Right lobe of liver (tissue), 6 donors: ENCODE measurements at places on chromosomes 16 and 17. TPM values are rescaled to one million over a fixed set of nuclear protein-coding genes. Genes with fewer than 3 reads are reported as not detected.

Gene NSF
- total RNA-seq = 22.7 TPM

GRCh38 chr17:64692187-64692586, 30.1 kb upstream of the SMURF2 start:
- DNase-seq = no peak

Gene RAD51C
- 7.6 TPM for total RNA-seq

- no peak for DNase-seq
These were observed 44.6 kb downstream of the RMI2 start for GRCh38 chr16:11389631-11390565.

- DNase-seq = peak; percentile 79
These were observed 7.3 kb downstream of the SLC22A31 start for GRCh38 chr16:89192956-89193575.

DNA sequence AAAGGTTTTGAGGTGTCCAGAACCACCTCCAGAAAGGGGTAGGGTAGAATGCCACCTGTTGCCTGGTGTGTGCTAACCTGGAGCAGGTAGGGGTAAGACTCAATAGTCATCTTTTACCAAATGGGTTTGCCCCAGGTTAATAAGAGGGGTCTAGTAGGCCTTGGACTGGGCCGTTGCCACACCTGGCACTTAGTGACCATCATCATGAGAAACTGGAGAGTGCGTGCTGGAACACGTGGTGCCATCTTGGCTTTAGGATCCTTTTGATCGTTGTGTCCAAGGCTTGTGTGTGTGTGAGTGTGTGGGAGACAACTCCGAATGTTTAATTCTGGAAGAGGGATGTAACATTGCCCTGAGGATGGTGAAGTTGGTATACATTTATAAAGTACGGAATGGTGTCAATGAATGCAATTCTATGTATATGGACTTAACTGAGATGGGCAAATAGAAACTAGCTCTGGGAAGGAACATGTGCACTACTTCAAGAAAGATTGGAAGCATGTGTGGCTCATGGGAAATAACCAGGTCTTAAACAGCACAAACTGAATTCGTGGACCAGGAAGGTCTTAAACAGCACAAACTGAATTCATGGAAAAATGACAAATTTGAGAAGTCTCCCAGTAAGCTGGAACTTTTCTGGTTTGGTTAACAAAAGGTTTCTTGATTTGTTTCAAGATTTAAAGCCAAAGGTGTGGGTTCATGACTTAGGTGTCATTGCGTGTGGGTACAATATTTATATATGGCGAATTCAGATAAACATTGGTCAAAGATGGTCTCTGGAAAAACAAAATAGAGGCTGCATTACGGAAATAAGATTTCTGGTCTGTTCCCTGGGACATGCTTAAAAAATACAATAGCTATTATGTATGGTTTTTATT, 7.2 kb downstream of the FUS start:
- no peak for DNase-seq

Gene ATP2A1
- total RNA-seq = 0.67 TPM

Gene ZNF205
- total RNA-seq = 4.4 TPM

Gene EMC8
- total RNA-seq = 10.4 TPM

Gene ITGAE
- 5.7 TPM for total RNA-seq

- DNase-seq = no peak
These were observed 37.8 kb downstream of the RBBP6 start for GRCh38 chr16:24577167-24577566.

GRCh38 chr16:67269766-67270165, 9.6 kb upstream of the PLEKHG4 start:
- no peak for DNase-seq

- no peak for DNase-seq
These were observed 146.6 kb downstream of the USP22 start for GRCh38 chr17:20896153-20896649.

Gene C17orf100
- total RNA-seq = 1.8 TPM

Gene DPEP3
- total RNA-seq = not detected

GRCh38 chr16:63925221-63925620, 1196.6 kb downstream of the CDH11 start:
- DNase-seq = no peak

- no peak for DNase-seq
These were observed 12.4 kb downstream of the TEX14 start for GRCh38 chr17:58679263-58680037.

Gene SLFN14
- total RNA-seq = not detected

DNA sequence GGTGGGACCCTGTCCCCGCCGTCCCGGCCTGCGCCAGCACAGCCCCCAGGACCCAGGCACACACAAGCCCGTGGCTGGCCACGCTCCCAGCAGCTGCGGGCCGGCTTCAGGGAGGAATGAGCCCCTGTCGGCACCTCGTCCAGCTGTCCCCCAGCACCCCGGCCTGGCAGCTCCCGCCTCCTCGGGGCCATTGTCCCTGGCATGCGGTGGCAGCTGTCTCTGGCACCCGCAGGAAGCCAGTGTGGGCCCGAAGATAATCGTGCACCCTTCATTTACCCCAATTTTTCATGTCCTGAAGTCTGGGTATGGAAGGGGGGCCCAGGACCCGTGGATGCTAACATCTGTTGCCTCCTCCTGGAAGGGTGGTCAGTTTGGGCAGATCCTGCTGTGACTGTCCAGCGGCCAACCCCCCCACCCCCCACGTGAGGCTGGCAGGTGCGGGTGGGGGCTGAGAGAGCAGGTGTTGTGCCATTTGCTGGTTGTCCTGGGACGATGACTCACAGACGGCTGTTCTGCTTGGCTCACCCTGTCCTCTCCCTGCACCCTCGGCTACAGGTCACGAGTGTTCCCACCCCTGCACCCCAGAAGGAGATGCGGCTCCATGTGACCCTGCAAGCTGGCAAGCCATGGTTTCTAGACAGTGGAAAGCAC, 4.0 kb upstream of the LMF1 start:
- peak; percentile 23 for DNase-seq

Gene MMP15
- total RNA-seq = 67.5 TPM

DNA sequence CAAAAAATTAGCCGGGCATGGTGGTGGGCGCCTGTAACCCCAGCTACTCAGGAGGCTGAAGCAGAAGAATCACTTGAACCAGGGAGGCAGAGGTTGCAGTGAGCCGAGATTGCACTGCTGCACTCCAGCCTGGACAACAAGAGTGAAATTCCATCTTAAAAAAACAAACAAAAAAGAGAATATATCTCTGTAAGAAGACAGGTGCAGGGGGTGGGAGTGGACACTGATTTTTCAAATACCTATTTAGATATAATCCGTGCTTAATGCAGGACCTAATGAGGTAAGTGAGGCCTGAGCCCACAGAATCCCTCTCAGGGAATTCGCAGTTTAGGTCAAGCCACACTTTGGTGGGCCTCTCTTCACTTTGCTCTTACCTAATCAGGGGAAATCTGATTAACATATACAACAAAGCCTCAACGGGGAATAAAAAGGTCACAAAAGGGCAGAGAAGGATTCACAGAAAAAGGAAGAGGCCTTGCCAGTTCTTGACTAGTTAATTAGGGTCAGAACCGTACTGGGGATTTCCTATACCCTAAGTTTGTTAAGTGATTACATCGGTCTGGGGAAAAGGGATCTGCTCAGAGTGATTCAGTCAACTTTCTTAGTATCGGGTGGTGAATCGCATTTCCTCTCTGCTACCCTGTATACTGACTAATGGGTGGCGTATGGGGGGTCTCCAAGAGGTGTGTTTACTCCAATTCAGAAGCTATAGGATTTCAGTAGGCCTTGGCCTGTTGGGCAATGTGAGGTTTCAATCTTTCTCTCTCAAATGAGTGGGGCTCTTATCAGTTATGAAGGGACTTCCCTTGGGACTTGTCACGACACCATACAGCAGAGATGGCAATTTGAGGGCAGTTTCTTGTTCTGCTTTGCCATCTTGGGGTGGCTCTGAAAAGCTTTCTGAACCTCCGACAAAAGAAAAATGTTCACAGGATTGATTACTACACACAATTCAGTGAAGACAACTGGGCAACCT, 1.9 kb upstream of the NFAT5 start:
- DNase-seq = no peak

DNA sequence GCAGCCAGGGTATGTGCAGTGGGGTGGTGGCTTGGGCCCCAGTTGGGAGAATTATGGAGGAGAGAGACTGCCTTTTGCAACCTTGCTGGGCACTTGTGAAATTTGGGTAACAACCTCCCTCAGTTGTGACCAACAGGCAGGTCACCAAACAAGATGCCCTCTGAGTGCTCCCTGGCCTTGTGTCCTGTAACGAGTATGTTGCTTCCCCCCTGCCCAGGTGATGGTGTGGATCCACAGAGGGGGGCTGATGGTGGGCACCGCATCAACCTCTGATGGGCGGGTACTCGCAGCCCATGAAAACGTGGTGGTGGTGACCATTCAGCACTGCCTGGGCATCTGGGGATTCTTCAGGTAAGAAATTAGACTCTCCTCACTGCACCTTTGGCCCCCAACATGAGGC, 74.3 kb downstream of the SLC6A2 start:
- no peak for DNase-seq

Gene FUS
- total RNA-seq = 67.2 TPM

DNA sequence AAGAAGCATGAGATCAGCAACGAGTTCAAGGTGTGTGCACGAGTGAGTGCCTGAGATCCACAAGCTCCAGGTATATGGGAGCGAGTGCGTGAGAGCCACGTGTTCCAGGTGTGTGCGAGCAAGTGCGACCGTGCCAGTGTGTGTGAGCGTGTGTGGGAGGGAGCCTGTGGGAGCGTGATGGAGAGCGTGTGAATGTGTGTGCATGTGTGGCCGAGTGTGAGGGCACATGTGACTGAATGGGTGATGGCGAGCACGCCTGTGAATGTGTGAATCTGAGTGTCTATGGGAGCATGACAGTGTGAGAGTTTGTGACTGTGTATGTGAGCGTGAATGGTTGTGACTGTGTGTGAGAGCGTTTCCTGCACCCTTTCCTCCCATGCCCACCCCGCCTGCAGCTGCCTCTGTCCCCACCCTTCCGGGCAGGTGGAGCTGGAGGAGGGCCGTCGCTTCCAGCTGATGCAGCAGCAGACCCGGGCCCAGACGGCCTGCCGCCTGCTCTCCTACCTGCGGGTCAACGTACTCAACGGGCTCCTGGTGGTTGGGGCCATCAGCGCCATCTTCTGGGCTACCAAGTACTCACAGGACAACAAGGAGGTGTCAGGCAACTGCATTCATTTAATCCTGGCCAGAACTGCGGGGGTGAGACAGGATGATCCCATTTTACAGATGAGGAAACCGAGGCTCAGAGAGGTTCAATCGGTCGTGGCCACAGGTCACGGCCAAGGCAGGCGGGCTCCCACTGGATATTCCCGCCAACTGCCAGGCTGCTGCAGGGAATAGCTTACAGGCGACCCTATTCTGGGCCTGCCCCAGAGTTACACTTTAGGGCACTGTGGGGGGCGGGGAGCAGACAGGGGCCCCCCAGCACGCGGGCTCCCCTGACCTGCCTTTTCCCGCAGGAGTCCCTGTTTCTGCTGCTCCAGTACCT, 3.7 kb downstream of the TMC8 start:
- peak; percentile 63 for DNase-seq

Gene KRT17
- total RNA-seq = not detected

Gene SHCBP1
- not detected for total RNA-seq

DNA sequence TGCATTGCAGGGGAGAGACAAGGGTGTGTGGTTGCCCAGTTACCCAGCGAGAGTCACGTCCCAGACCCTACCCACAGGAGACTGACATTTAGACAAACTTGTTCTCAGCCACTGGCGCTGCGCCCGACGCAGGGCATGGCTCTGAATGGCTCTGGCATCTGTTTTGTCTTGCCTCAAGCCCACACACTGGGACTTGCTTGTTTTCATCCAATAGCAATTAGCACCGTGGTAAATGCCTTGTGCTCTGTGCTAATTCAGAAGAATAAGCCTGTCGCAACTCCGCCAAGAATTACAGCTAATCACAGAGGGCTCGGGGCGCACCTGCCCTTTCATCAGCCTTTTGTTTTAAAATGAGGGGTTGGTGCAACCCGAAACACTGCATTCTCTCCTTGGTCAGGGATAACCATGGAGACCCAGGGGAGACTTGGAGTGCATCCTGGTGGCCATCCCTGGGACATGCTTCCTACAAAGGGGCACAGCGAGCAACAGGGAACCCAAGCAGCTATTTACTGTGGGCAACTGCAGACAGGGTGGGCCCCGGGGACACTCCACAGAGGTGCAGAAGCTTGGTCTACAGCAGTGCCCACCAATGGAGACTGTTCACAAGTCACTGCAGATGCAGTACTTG, 220.6 kb upstream of the ZFHX3 start:
- no peak for DNase-seq

- DNase-seq = no peak
These were observed 22.7 kb upstream of the CD300E start for GRCh38 chr17:74646231-74646630.

Gene C1QTNF8
- total RNA-seq = not detected

DNA sequence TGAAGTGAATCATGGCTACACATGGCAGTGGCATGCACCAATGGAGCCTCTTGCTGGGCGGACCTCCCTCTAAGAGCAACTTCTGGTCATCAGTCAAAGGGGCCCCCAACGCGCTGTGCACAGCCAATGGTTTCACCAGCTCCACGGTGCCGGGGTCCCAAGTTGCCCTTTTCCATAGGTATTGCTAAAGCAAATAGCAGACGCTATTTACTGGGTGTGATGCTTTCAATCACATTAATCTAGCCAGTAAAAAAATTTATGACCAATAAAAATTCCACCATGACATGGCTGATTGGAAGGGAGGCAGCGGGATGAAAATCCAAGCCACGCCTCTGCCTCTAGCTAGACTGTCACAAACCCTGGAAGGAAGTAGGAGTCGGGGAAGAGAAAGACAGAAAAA, 680.3 kb upstream of the SOX9 start:
- DNase-seq = no peak

DNA sequence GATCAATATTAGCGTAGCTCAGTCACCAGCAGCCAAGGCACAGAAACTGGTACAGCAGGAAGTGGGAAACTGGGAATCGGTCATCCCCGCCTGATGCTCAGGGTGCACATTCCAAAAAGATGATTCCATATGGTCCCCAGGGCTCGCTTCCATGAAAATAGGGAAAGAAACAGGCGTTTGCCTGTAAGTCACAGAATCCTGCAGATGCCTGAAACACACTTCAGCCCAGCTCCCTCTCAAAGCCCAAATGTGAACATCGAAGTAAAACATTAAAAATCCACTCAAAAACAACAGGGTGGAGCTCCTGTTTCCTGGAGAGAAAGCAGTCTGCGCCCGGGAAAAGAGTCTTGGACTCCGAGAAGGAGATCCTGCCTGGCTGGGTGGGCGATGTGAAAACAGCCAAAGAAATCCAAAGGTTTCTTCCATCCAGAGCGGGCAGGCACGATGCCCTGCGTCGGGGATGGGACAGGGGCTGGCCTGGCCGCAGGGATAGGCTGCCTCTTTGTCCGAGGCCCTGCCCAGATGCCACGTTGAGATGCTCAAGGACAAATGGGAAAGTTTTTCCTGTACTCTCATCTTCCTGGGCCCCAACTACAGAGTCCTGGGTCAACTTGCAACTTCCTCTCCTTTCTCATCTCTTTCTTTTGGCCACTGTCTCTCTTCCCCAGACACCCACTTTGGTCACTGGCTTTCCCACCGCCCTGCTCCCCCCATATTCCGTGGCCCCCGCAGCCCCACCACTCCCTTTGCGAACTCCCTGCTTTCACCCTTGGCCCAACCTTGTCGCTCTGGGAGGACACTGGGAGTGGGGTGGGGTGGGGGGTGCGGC, 743 bp downstream of the WIPI1 start:
- peak; percentile 82 for DNase-seq

Gene HOXB7
- 0.16 TPM for total RNA-seq
